ENCODE measurements at places on chromosomes 16 and 17.
A peak's percentile ranks its signal among the peaks of the same experiment; 100 is the strongest.

DNA sequence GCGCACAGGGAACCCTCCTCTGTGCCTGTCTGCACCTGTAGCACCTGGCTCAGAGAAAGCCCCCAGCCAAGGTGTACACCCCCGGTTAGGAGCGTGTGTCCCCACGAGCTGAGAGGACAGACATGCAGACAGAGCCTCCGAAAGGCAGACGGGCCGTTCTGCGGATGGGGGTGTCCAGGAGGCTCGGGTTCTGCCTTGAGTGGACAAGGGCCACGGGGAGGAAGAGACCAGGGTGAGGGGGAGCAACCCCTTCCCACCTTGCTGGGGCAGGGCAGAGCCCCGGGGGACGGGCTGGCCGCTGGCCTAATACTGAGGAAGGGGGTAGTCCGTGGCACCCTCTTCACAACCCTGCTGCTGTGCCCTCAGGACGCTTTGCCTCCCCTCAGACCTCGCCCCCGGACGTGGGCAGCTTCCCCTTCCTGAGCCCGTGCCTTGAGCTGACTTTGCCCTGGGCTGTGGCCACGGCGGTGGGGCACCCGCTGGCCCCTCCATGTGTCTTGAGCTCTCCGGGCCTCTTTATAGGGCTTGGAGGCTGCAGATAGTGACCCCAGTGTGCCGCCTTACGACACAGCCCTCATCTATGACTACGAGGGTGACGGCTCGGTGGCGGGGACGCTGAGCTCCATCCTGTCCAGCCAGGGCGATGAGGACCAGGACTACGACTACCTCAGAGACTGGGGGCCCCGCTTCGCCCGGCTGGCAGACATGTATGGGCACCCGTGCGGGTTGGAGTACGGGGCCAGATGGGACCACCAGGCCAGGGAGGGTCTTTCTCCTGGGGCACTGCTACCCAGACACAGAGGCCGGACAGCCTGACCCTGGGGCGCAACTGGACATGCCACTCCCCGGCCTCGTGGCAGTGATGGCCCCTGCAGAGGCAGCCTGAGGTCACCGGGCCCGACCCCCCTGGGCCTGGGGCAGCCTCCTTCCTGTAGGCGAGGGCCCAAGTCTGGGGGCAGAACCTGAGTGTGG lies 5.7 kb downstream of the SLC22A31 start:
- no peak for DNase-seq

DNA sequence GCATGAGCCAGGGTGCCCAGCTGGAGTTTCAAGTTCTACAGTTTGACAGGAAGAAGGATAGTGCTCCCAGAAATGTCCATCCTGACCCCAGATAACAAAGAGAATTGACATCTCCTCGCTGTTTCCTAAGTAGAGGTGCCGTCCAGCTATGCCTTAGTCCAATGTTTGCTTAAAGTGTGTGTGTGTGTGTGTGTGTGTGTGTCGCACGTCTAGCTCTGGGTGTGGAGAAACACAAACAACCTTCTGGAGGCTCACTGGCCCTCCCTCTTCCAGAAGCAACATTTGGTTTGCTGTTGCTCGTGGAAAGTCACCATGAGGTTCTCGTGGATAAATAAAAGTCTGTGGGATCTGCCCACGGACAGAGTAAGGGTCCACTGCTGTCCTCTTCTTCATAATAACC lies 22.1 kb downstream of the EMP2 start:
- DNase-seq, result no peak

DNA sequence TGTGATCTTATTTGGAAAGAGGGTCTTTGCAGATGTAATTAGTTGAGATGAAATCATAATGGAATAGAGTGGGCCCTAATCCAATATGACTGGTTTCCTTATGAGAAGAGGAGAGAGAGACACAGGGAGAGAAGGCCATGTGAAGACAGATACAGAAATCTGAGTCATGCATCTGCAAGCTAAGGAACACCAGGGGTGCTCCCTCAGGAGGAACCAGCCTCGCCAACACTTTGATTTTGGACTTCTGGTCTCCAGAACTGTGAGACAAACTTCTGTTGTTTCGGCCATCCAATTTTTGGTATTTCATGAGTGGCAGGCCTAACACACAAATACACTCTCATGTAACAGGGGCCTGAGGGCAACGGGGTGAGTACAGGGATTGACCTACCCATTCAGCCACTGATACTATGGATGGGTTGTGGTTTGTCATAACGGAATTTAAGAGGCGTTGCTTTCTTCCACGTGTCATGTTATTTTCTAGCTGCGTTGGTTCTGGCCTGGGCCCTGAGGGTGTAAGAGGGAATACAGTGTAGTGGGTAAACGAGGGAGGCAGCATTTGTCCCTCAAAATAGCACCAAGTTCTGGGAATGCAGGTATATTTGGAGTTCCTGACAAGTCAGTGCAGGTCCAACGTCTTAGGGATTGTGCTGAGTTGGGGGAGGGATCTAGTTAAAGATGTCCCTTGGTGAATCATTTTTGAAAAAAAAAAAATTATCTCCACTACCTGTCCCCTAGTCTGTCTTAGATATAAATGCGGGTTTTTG lies 17.7 kb downstream of the PLCG2 start:
- DNase-seq, result no peak

- no peak for DNase-seq
Measured at GRCh38 chr16:65769776-65770438, 596.6 kb upstream of the CDH5 start.

- peak; percentile 38 for DNase-seq
Measured at GRCh38 chr17:74748529-74749278, at the start of gene NHERF1. Gene NHERF1, plus strand, starts transcription at chr17:74748628. Its CDS starts 219 bp downstream, at chr17:74748847.

DNA sequence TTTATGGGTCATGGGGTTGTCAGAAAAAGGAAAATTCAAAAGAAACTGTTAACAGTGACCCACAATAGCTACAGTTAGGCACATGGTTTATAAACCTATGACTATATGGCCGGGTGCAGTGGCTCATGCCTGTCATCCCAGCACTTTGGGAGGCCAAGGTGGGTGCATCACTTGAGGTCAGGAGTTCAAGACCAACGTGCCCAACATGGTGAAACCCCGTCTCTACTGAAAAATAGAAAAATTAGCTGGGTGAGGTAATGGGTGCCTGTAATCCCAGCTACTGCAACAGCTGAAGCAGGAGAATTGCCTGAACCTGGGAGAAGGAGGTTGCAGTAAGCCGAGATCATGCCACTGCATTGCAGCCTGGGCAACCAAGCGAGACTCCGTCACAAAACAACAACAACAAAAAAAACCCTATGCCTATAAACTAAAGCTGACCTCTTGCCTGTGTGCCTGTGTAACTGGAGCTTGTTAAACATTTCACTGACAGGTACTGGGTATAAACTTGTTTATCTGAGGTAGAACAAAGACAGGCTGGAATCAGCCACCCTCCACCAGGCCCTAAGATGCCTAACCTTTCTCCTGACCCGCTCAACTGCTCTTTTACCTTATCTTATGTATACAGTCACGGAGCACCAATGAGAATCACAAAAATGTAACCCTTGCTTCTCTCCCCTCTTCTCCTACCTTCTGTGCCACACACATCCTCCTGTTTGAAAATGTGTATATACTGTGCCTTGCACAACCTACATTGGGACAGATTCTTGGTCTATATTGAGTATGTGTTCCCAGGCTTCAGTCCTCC lies 62.9 kb upstream of the ATF7IP2 start:
- no peak for DNase-seq

DNA sequence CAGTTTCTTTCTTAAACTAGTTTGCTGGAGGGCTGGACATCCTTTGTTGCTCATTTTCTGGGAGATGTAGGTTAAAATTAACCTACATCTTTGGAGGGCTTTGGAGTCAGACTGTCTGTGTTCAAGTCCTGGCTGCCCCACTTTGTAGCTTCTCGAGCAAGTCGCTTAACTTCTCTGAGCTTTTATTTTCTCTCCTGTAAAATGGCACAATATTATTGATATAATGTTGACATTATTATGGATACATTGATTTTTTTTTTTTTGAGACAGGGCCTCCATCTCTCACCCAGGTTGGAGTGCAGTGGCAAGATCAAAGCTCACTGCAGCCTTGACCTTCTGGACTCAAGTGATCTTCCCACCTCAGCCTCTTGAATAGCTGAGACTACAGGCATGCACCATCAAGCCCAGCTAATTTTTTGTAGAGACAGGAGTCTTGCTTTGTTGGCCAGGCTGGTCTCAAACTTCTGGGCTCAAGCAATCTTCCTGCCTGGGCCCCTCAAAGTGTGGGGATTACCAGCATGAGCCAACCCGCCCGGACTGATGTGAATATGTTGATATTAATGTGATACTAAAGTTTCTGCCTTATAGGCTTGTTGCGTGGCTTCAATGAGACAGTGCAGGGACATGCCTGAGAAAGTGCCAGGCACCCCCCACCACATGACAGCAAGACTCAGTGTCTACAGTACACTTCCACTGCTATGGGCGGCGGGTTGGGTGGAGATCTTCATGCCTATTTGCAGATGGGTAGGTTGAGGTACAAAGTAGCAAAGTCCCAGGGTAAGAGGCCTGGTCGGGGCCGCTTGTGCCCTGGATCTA lies 31.6 kb upstream of the RMI2 start:
- no peak for DNase-seq

DNA sequence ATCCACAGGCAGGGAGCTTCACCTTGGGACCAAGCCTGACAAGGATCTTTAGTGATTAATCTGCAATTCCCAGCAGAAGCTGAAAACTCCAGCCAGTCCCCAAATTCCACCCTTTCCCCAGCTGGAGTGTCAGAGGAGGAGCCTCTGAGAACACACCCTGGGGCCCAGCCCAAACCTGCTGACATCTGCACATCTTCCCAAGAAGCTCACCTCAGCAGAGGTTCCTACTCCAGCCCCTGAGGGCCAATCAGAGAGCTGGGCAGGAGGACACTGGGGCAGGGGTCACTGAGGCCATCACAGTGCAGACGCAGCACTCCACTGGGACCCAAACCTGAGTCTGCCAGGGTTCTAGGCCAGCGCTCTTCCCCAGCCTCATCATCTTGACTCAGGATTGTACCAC lies 44.9 kb downstream of the CNGB1 start:
- no peak for DNase-seq

DNA sequence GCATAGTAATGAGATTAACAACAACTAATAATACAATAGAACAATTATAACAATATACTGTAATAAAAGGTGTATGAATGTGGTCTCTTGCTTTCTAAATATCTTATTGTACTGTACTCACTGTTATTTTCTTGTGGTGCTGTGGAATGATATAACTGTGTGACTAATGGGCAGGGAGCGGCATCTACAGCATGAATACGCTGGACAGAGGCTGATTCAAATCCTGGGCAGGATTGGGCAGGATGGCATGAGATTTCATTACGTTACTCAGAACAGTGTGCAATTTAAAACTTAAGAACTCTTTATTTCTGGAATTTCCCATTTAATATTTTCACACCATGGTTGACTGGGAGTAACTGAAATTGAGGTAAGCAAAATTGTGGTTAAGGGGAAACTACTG lies 1239.8 kb upstream of the GOT2 start:
- DNase-seq, result no peak

- DNase-seq, result no peak
Measured at GRCh38 chr17:67637901-67638641, 79.7 kb upstream of the NOL11 start.

DNA sequence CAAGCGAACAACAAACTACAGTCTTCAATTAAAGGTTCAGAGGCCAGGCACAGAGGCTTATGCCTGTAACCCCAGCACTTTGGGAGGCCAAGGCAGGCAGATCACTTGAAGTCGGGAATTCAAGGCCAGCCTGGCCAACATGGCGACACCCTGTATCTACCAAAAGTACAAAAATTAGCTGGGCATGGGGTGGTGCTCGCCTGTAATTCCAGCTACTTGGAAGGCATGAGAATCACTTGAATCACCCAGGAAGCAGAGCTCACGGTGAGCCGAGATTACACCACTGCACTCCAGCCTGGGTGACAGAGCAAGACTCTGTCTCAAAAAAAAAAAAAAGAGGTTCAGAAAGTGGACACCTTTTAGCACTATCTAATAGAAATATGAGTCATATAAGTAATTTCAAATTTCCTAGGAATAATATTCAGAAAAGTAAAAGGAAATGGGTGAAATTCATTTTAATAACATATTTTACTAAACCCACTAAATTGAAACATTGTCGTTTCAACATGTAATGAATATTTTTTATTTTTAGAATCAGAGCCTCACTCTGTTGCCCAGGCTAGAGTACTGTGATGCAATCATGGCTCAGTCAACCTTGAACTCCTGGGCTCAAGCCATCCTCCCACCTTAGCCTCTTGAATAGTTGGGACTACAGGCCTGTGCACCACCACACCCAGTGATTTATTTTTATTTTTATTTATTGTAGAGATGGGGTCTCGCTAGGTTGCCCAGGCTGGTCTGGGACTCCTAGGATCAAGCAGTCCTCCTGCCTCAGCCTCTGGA lies 15.2 kb upstream of the MARCHF10 start:
- DNase-seq, result no peak

GRCh38 chr16:85698935-85699558 lies 10.3 kb upstream of the GINS2 start:
- no peak for DNase-seq

GRCh38 chr17:57294629-57295501 lies 38.5 kb downstream of the MSI2 start:
- DNase-seq, result no peak

DNA sequence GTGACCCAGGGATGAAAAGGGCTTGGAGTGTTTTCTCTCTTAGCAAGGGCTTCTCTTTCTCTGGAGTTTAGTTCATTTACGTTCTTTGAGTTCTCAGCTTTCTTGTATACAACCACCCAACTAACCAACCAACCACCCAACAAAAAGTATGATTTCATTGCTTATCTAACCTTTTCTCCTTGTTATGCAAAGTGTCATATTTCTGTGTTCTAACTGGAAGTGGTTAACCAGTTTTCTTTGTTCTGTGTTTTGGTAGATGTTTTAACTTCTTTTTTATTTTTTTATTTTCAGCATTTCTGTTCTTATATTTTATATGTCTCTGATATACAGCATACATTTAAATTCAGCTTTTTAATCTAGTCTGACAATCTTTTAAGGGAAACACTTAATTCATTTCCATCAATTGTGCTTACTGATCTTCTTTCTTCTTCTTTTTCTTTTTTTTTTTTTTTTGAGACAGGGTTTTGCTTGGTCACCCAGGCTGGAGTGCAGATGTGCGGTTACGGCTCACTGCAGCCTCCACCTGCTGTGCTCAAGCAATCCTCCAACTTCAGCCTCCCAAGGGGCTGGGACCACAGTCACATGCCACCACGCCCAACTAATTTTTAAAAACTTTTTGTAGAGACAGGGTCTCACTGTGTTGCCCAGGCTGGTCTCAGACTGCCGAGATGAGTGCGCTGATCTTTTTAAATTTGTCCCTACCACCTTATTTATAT lies 29.6 kb downstream of the NLK start:
- no peak for DNase-seq

DNA sequence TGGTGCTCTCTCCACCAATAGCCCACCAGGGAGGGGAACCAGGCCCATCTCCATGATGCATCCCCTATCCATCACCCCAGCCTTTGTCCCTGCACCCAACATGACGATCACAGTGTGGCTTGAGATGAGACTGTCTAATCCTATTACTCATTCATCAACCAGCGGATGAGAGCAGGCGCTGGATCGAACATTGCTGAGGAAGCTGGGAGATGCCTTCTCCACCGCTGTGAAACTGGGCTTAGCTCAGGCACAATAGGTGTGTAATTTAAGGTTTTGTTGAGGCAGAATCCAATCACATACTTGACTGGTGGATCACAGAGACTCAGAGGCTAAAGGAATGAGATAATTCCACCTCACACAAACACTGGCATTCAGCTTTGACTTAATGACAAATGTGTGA lies 64.6 kb upstream of the IRX3 start:
- no peak for DNase-seq
